ENCODE measurements at places on chromosomes 11 and 22.

DNA sequence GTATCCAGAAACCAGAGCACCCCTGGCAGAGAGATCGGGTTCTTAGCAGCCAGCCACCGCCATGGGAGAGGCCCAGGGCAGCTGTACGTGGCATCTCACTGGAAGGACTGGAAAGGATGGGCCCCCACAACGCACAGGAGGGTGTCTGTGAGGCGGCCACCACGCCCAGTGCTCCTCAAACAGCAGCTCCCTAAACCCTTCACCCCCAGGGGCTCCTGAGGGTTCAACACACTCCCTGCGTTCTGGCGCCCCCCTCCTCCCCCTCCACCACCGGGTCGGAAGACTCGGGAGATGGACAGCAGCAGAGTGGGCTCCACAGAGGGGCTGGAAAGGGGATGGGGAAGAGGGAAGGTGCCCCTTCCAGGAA lies 1.1 kb downstream of the MAPK12 start:
- DNase-seq: no peak

GRCh38 chr11:128208329-128209137 lies 378.8 kb downstream of the ETS1 start:
- no peak for DNase-seq

GRCh38 chr11:88359114-88359513 lies 21.6 kb upstream of the CTSC start:
- no peak for DNase-seq

- no peak for DNase-seq
These were observed 835 bp upstream of the MYOD1 start for GRCh38 chr11:17718510-17718962.

Measured in stimulated activated CD4-positive, alpha-beta T cell treated with anti-CD3 and anti-CD28 coated beads, TNF-alpha, amount 100 ng/mL, for 48 hours (primary cell).